ENCODE measurements at places on chromosomes 6 and 20.

- no peak for DNase-seq
Observed at GRCh38 chr6:170512249-170512648, 40.9 kb downstream of the PSMB1 start.

DNA sequence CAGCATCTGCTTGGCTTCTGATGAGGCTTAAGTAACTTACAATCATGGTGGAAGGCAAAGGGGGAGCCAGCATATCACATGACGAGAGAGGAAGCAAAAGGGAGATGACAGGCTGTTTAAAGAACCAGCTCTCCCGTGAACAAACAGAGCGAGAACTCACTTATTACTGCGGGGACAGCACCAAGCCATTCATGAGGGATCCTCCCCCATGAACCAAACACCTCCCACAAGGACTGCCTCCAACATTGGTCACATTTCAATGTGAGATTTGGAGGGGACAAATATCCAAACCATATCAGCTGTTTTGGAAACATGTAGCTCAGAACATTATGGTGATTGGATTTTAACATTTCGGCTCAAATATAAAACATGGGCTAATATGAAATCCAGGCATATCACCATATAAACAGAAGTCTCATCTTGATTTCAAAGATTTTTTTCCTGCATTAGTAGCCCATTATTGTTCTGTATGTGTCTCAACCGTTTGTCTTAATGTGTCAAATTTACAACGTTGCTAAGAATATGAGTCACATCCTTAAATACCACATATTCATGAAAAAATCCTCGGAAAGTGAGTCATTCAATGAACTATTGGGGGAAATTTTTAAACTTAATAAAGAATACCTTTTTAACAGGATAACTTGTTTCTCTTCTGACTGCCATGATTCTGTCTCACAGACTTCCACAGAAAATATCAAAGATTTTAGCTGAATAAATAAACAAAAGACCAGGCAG, 894.3 kb downstream of the TFAP2A start:
- no peak for DNase-seq

DNA sequence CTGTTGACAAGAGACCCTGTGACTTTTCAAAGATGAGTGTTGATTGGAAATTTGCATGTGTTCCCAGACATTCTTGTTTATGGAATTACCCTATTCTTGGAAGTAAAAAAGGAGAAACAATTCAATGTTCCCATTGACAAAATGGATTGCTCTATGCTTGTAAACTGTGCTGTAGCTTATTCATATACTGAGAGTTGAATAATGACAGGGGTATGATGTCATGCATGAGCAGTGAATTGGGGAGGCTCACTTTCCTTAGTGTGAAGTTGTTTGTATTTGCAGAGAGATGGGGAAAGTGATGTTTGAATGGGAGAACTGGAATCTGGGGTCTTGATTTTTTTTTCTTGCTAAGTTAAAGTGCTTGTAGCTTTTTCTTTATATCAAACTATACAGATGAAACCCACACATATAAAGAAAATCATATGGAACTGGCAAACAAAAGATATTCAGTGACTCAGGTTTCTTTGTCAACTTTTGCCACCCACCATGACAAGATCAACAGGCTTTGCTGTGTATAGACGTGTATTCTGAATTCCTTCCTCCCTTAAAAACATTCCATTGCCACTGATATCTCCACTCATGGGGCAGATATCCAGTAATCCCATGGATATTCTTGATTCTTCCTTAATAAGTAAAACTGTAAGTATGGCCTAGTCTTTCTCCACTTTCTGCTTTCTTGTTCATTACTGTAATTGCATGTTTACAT, 97.8 kb upstream of the JAG1 start:
- DNase-seq: no peak

DNA sequence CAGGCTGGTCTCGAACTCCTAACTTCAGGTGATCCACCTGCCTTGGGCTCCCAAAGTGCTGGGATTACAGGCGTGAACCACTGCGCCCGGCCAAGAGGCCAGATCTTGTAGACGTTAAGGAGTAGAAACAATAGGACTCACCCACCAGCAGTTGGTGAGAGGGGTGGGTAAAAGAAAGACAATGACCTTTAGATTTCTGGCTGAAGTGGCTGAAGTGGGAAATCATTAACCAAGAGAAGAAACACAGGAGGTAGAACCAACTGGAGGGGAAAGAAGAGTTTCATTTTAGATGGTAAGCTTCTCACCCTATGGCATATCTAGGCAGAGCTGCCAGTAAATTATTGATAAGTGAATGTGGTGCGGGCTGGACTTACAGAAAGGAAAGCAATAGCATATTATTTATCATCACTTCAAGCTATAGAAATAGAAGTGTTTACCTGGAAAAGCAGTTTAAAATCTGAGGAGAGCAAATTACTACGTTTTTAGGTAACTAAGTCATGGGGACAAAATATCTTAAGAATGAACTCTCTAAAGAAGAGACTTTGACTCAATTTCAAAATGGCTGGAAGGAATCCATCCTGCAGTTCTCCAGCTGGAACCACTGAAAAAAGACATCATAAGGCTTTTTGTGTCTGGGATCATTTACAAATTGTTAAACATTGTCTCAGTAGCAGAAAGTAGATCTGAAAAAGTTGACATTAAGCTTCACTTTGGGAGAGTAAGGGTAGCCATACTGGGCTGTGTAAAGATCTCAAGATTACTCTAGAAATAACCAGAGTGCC, 109.6 kb downstream of the ALDH8A1 start:
- DNase-seq: no peak
